ENCODE measurements at places on chromosomes 6 and 20.

- DNase-seq = no peak
These were observed 1166.0 kb upstream of the GJE1 start for GRCh38 chr6:140966676-140967075.

DNA sequence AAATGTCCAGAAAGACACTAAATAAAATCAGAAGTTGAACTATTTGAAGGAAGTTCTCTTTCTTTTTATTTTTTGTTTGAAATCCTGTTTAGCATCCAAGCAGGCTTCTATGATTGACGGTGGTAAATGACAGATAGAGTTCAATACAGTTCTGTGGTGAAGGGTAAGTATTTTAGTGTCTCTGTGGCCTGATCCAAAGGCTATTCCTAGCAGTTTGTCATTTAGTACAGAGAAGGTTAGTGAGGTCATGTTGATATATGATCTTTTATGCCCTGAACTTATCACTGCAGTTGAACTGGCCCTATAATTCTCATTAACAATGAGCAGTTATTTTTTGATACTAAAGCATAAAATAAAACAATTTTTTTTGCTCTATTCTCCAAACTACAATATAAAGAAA lies 144.7 kb upstream of the HDAC2 start:
- no peak for DNase-seq

- no peak for DNase-seq
These were observed 96.6 kb upstream of the FOXP4 start for GRCh38 chr6:41449399-41450245.

- no peak for DNase-seq
These were observed 10.5 kb downstream of the CDC40 start for GRCh38 chr6:110190726-110191125.

GRCh38 chr6:135423649-135424128 lies 73.9 kb downstream of the AHI1 start:
- DNase-seq = no peak

GRCh38 chr6:33847078-33847477 lies 43.3 kb upstream of the MLN start:
- DNase-seq = no peak

DNA sequence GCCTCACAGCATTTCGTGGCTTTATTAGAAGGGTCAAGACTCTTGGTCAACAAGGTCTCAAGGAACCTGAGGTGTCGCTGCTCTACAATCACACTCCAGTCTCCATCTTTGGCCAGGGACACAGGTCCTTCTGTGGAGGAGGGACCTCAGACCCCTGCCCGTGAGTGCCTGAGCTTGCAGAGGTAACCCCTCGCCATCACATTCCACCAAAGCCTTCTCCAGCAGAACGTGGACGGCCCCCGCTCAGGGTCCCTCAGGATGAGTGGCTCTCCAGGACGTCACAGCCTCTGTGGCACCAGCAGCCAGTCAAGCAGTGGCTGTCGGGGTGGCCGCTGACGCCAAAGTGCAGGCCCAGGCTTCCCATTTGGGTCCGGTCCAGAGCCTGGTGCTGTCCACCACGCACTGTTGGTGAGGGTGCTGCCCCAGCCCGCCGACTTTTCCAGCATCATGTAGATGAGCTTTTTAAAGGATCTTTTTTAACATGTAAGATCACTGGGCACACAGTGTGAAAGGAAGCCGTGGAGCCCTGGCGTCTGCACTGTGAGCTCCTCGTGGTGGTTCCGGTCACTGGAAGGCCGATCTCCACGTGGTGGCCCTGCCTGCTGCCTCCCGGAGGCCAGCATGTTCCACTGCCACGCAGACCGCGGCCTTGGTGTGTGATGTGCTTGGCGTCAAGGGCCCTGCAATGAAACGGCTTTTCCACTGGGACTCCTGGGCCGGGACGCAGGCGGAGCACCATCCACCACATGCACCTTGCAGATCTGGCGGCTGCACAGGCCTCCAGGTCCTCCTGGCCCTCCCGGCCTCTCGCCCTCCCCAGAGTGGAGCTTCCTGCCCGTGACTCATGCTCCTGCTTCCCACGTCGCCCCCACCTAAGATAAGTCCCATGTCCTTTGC lies 8.3 kb upstream of the KIF25 start:
- DNase-seq = no peak

GRCh38 chr6:156310701-156311100 lies 466.5 kb upstream of the ARID1B start:
- no peak for DNase-seq

DNA sequence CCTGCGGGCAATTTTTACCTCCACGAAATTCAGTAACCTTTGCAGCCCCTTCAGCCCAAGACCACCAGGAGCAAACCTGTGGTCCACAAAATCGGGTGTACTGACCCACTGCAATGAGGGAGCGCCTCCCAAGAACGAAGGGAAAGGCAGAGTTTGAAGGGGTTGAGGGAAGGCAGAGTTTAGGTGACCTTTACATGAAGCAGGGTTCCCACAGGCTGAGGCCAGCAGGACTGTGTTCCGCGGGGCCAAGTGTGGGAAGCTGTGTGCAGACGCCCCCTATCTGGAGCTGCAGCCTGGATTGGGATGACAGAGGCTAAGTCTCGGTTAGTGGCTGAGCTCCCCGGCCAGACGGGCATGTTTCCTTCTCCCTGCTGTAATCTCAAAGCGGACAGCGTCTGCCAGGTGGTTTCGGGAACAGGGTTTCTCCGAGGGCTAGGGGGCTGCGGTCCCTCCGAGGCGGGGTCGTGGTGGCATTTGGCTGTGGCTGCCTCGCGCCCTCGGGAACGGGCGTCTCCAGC lies 826 bp upstream of the PYGB start:
- no peak for DNase-seq

DNA sequence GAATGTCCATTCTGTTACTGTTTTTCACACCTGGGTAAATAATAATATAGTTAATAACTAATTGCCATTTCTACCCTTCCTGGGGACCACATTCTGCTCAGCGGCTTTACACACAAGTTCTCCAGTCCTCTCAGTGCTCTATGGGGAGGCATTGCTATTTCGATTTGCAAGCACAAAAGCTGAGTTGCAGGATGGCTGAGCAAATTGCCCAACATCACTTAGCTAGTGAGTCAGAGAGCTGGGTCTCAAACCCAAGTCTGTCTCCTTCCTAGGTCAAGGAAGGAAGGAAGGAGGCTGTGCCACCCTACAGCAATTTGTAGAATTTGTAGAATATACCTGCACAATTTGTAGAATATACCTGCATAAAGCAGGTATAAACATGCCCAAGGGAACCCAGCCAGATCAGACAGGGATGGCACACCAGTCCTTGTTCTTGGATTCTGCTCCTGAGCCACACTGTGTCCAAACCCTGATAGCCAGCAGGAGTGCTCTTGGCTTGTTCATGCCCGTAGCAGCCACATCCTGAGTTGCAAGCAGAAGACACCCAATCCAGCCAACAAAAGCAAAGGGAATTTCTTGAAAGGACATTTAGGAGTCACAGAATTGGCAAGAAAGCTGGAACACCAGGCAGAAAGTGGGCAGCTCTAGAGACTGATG lies 56.9 kb downstream of the LY86 start:
- DNase-seq = no peak

- DNase-seq = no peak
These were observed 232.5 kb downstream of the RFPL4B start for GRCh38 chr6:112579601-112580000.

DNA sequence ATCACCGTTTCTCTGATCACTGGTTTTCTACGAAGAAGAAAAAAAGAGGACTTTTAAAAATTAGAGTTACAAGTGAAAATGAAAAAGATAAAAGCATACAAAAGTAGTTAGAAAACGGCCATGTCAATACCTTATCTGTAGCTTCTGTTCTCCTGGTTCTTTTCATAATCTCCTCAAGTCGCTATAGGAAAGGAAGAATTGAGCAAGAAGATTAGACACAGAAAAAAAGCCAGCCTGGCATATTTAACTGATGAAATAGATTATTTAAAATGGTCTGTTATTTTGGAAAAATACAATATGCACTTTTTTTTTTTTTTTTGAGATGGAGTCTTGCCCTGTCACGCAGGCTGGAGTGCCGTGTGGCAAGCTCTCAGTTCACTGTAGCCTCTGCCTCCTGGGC lies 70.2 kb upstream of the BCLAF1 start:
- no peak for DNase-seq

DNA sequence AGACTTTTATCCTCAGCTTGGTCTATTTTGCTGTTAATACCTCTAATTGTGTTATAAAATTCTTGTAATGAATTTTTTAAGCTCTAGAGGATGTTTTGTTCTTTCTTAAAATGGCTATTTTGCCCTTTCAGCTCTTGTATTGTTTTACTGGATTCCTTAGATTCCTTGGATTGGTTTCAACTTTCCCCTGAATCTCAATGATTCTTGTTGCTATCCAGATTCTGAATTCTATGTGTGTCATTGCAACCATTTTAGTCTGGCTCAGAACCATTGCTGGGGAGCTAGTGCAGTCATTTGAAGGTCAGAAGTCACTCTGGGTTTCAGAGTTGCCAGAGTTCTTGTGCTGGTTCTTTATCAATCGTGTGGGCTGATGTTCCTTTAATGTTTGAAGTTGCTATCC lies 37.1 kb downstream of the OTOR start:
- no peak for DNase-seq

- DNase-seq = no peak
These were observed 126.8 kb upstream of the SLC35B3 start for GRCh38 chr6:8562125-8562524.

GRCh38 chr6:498795-499231 lies 107.3 kb downstream of the IRF4 start:
- DNase-seq = no peak

DNA sequence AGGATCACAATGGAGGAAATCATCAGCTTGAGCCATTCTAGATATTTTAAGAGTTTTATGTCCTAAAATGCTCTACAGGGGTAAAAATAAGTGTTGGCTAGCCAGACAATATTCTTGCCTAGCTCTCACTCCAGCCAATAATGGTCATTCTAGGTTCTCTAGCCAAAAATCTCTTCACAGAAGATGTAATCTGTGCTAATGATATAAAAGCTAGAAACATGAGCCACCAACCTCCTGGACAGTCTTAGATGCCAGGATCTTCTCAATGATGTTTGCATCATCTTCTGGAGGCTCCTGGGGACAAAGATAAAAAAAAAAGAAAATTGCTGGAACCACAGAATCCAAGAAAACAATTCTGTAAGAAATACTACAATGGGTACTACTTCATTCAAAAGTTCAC lies 119.1 kb downstream of the CHD6 start:
- DNase-seq = no peak

GRCh38 chr6:41092421-41093140 lies 19.8 kb downstream of the NFYA start:
- no peak for DNase-seq

- no peak for DNase-seq
These were observed 200.2 kb downstream of the CENPW start for GRCh38 chr6:126540161-126540560.

GRCh38 chr6:110491644-110492317 lies 15.4 kb upstream of the SLC22A16 start:
- no peak for DNase-seq

- DNase-seq = no peak
These were observed 227.8 kb upstream of the MOCS1 start for GRCh38 chr6:40162074-40162473.

DNA sequence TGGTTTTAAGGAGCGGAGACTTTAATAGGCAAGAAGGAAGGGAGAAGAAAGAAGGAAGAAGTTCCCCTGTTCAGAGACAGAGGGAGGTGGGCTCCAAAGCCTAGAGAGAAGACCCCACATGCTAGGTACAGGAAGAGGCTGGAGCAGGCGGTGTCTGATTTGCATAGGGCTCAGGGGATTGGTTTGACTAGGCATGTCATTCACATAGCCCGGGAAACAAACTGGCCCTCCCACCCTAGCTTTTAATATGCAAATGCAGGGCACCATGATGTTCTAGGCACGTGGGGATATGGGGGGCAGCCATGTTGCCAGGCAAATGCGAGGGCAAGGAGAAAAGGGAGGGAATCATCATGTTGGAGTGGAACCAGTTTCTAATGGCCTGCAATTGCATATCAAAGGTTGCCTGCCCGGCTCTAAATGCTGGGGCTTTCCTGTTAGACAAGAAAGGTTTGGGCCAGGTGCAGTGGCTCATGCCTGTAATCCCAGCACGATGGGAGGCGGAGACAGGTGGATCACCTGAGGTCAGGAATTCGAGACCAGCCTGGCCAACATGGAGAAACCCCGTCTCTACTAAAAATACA lies 34.3 kb upstream of the AGPAT4 start:
- DNase-seq = no peak

- no peak for DNase-seq
These were observed 16.8 kb downstream of the SLC17A2 start for GRCh38 chr6:25913741-25914140.

GRCh38 chr6:158143700-158144099 lies 24.4 kb downstream of the SERAC1 start:
- DNase-seq = no peak

- no peak for DNase-seq
These were observed 113.6 kb upstream of the CCDC28A start for GRCh38 chr6:138659998-138660397.

GRCh38 chr6:166258854-166259276 lies 49.3 kb downstream of the PRR18 start:
- DNase-seq = peak; percentile 26

DNA sequence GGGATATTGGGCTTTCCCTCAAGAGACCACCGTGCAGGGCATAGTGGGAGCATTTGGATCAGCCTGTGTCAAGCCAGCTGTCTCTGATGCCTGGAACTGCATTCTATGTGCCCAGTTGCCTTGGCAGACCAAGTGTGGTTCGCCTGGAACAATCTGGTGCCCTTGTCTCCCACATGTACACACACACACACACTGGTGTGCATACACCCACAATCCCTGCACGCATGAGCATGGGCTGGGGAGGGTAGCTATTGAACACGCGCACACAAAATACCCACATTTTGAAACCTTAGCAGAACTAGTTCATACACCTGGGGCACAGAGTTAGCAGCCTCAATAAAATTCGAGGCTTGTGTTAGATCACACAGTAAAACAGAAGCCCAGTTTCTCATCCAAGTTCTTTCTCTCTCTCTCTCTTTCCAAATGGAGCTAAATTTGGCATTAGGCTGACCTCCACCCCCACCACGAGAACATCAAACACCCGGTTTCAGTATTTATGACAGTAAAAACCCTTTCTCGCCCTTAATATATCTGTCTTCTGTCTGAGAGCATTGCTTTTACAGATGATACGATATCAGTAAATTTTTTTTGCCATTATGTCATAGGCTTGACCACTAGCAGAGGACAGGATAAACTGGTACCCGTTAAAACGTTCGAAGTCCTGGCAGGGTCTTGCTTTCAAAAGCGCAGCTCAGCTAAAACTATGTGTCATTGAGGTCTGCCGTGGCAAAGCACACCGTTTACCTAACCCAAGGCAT lies 18.2 kb upstream of the NFATC2 start:
- no peak for DNase-seq

- no peak for DNase-seq
These were observed 52.3 kb downstream of the MOCS1 start for GRCh38 chr6:39881851-39882530.

- no peak for DNase-seq
These were observed 23.3 kb downstream of the RNF146 start for GRCh38 chr6:127289934-127290333.

- no peak for DNase-seq
These were observed 17.2 kb downstream of the SH3BGRL2 start for GRCh38 chr6:79648328-79648727.

DNA sequence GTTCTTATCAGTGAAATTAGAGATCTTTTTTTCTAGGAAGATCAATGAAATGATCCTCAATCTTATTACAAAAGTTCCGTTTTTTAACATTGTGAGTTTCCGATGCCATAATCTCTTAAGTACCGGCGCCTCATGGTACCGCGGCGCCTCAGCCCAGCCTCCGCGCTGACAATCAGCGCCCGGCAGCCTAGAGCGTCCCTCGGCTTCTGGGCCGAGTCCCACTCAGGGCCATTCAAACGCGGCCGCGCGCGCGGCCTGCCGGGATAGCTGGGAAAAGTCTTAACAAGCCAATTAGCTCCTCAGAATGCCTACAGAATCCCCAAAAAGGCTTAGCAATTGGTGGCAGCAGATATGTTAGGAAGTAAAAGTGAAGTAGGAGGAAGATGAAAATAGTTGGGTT lies 204.8 kb downstream of the ADGB start:
- DNase-seq = no peak

Measured in stimulated activated CD4-positive, alpha-beta T cell treated with anti-CD3 and anti-CD28 coated beads, Interleukin-1b, Interleukin-23, amount 100 ng/mL, for 1 hour (primary cell).